Stimulated activated CD4-positive, alpha-beta T cell treated with anti-CD3 and anti-CD28 coated beads, TNF-alpha, amount 100 ng/mL, for 24 hours (primary cell): ENCODE measurements at places on chromosomes 2 and 18.

DNA sequence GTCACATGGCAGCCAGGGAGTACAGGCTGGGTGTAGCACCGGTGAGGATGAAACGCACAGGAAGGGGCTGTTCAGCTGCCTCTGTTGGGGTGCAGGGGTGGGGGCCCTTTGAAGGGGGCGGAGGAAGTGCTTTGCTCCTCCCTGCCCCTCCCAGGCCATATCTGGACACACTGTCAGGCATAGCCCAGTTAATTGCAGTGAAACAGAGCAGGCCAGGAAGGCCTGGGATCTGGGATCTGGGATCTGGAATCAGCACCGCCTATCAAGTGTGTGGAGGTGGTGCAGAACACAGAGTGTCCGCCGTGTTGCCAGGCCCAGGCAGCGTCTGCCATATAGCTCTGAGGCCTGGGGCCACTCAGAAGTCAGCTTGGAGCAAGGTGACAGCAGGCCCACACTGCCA is 119.3 kb upstream of the MSH2 start:
- no peak for DNase-seq

DNA sequence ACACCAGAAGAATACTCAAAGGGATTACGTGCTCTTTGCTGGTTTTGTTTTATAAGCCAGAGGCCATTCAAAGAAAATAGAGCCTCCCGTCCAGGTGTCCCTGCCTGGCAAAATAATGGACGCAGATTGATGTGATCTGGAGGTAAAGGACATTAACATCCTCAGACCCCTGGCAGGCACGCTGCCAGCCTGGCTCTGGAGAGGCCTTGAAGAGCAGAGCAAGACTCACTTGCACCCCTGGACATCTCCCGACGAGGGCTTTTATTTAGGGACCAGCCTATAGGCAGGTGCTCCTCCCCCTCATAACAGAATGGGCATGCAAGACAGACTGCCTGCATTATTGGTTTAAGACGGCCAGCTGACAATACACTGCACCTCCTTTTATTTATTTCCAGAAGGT is 291.3 kb downstream of the BCL11A start:
- no peak for DNase-seq

- no peak for DNase-seq
Observed at GRCh38 chr18:77043541-77044280, 88.9 kb downstream of the MBP start.

DNA sequence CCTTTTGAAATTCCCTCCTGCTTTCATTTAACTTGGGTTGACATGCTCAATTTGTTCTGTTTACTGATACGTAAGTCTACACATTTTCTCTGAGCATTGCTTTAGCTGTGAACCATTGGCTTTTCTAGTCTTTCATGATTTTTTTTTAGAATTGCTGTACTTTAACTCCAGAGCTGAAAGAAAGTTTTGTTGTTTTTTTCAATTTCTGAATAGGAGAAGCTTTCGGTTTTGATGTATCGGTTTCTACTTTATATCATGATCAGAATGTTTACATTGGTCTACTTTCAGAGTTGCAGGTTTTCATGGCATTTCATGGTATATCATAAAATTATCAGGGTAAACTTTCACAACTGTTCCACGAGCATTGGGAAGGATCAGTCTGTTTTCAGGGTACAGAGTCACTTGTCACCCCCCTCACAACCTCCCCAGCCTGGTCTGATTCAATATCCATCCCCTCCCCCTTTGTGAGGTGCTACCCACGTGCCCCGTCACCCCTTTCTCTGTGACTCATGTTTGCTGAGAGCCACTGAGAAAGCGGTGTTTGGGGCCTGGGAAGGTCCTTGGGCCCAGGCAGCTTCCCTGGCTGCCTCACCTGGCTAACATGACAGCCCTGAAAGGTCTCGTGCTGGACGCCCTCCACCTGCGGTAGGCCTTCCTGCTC is 7.0 kb downstream of the ASTL start:
- peak; percentile 39 for DNase-seq

DNA sequence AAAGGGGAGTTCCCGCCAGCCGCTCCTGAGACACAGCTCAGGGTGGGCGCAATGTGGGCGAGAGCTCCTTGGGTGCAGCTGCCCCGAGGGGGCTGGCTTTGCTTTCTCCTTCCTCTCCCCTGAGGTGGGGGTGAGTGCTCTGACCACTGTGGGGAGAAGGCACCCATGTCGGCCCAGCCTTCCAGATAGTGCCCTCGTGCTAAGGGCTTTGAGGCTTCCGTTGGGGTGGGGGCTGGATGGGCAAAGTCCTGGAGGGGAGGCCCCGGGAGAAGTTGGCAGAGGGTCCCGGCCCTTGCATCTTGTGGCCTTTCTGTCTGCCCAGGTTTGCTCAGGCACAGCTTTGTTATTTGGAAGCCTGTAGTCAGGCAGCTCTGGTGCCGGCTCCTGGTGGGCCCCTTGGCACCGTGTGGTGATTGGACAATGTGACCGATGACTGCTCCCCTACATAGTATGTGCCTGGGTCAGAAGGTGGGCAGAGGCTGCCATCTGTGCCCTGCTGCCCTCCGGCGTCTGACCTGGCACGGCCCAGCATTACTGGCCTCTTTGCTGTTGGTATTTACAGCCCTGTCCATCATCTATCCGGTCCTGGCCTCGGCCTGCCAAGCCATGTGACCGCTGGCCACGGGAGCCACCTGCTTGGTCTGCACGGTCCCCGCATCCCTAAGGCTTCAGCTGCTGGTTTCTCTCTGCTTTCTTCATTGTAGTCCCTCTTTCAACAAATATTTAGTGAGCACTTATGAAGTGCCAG is 50.8 kb downstream of the TWIST2 start:
- DNase-seq = no peak

DNA sequence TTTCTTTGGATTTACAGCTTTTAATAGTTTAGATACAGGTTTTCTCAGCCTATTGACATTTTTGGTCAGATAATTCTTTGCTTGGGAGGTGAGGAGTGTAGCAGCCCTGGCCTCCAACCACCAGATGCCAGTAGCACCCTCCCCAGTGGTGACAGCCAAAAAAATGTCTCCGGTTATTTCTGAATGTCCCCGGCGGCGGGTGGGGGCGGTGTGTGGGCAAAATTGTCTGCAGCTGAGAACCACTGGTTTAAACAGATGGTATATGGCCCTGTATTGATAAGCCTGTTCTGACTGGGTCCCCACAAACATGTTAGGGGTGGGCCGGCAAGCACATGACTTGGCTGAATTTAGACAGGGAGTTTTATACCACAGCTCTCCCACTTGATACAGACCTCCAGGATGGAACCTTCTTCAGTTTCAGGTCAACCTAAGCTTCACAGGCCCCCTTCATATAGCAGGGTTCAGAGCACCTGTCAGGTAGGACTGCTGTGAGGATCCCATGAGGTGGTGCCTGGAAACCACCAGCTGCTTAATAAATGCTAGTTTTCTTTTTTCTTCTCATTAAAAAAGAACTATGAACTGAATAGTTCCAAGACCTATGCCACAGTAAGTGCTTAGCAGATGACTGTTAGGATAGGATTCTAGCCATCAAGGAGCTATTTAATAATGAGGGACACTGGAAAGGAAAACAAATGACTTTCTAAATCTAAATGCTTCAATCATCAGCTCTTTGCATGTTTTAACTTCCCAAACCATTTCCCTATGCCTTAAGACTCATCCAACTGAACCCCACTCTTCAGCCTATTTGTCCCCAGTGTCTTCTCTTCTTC is 18.1 kb downstream of the LPIN2 start:
- peak; percentile 67 for DNase-seq

GRCh38 chr2:237269138-237269875 is 144.7 kb downstream of the COL6A3 start:
- DNase-seq = no peak

DNA sequence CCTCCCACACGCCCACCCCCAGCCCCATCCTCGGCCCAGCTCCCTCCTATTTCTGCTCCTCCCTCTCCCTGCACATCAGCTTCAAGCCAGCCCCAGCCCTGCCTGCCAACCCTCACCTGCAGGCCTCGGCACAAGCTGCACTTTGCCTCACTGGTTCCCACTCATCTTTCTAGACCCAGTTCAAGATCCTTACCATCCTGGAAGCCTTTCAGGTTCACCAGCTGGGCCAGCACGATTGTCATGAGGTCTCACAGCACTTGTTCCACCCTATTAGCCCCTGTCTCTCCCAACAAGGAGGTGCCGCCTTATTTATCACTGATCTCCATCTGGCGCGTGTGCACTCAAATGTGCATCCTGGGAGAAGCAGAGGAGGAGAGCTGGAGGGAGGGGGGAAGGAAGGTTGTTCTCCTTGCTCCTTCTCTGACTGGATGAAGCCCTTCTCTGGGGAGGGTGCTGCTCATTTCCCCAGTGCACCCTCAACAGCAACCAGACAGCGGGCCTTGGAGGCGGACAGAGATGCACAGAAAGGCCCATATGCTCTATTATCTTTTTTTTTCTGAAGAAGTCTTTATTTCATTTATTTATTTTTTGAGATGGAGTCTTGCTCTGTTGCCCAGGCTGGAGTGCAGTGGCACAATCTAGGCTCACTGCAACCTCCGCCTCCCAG is 15.5 kb upstream of the BIN1 start:
- DNase-seq = no peak

GRCh38 chr18:38644875-38645641 is 1079.5 kb upstream of the CELF4 start:
- DNase-seq = no peak

GRCh38 chr2:119753041-119753929 is 6.4 kb upstream of the PTPN4 start:
- DNase-seq = no peak

DNA sequence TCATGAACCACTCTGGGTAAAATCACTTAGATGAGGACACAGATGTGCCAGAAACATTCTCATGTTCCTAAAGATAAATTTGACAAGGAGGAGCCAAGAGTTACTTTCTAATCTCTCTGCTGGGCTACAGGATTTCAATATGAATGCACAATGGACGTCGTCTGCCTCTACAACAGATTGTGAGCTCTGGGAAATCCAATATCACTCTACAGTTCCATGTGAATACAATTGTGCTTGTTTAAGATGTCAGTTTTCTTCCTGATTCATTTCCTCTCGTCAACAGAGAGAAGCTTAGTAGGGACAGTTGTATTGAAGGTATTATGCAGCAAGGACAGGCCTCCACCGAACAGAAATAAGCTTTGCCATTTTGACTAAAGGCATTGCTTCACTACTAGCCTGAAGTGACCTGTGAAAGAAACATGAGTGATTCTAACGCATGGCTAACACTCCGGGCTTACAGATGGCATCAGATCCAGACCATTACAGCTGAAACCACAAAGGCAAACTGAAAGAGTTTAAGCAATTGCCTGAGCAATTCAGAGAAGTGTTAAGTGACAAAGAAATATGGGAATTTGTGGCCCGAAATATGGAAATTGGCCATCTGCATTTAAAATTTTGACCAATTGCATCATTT is 1591.5 kb downstream of the LRP1B start:
- no peak for DNase-seq

GRCh38 chr18:33837191-33837590 is 259.2 kb downstream of the ASXL3 start:
- no peak for DNase-seq

- no peak for DNase-seq
Observed at GRCh38 chr2:220555961-220556630, 928.7 kb downstream of the SLC4A3 start.

GRCh38 chr2:122543815-122544214 is 788.4 kb downstream of the TSN start:
- DNase-seq = no peak

DNA sequence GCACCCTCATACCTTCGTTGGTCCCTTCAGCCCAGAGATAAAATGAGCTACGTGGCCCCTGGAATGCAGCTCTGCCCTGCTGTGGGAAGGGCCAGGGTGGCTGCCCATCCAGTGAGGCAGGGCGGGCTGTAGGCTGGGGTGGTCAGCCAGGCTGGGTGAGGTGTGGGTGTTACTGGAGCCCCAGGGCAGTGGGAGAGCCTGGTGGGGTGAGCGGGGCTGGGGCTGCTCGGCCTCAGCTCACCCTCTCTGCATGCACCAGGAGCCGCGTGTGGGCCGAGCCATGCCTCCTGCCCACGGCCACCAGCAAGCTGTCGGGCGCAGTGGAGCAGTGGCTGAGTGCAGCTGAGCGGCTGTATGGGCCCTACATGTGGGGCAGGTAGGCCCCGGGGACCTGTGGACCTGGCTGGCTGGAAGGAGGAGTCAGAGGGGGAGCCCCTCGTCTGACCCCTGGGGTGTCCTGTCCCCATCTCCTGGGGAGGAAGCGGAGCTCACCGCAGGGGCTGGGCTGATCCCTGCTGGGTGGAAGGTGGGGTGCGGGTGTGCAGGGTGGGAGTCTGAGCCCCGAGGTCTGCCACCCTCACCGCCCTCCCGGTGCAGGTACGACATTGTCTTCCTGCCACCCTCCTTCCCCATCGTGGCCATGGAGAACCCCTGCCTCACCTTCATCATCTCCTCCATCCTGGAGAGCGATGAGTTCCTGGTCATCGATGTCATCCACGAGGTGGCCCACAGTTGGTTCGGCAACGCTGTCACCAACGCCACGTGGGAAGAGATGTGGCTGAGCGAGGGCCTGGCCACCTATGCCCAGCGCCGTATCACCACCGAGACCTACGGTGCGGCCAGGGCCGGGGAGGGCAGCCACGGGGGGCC is 5.5 kb downstream of the RNPEPL1 start:
- DNase-seq = no peak

DNA sequence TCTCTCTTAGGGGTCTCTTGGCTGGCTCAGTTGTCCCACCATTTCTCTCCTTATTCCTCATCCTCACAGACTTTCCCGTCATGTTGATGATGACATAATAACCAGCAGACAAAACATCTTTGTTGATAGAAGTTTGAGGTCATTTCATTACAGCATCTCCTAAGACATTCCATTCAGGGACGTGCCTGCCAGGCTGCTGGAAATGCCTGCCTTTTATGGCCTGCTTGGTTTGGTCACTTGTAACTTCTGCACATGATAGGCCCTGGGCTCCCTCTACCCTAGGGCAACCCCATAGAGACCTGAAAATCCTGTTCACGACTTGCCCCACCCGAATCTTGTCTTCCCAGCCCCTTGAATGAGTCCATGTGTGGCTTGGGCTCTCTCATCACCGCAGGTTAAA is 81.7 kb downstream of the SDC1 start:
- no peak for DNase-seq

DNA sequence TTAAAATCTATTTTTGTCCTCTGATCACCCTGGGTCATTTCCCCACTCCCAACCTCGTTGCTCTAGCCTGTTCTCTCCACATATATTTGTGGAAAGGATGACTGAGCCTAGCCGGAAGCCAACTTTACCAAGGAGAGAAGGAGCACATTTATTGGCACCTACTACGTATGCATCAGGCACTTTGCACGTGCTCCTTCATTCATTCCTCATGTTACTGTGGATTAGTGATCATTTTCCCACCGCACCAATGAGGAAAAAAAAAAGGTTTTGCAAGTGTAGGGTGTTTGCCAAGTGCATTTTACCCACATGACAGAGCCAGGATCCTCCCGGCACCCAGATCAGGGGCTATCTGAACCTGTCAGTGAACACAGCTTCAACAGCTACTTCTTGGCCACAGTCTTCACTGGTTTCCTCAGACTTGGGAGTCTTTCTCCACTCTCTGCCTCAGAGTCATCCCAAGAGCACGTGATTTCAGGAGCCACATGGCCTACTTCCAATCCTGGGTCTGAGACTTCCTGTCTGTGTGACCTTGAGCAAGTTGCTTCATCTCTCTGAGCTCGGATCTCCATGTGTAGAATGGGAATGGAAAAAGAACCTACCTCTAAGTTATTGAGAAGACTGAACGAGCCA is 1.9 kb upstream of the C1QL2 start:
- no peak for DNase-seq
